Germinal center (tissue), 1 donor: ENCODE measurements at places on chromosomes 2 and 18.
A peak's percentile ranks its signal among the peaks of the same experiment; 100 is the strongest.

- DNase-seq, result no peak
Measured at GRCh38 chr2:236321415-236321814, 57.2 kb upstream of the ASB18 start.

DNA sequence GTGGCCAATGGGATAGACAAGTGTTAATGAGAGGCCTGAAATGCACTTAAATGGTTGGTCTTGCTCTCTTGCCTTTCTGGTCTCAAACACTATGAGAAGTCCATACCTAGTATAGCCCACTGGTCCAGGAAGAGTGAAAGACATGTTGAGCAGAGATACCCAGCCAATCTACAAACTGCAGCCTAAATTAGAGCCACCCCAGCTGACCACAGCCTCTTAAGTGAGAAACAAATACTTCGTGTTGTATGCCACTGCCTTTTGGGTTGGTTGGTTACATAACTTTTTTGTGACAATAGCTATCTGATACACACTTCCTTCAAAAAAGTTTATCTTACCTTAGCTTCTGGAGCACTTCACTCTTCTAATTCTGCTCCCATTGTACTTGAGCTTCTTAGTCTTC lies 8.8 kb upstream of the EXOC6B start:
- DNase-seq, result no peak

DNA sequence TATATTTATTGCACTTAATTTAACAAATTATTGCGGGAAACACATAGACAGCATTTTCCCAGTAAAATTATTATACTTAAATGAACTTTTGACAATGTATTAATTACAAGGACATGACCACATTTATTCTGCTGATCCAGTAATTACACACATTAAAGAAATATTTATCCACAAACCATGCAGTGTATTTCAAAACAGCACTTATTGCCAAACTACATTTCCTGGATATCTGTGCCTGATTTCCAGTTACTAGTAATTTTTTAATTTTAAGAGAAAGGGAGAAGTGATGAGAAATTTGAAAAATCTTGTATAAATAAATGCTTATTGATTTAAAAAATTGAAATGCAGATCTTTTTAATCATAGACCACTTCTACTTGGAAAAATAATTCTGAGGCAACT lies 1458.7 kb upstream of the ACVR2A start:
- DNase-seq, result no peak

DNA sequence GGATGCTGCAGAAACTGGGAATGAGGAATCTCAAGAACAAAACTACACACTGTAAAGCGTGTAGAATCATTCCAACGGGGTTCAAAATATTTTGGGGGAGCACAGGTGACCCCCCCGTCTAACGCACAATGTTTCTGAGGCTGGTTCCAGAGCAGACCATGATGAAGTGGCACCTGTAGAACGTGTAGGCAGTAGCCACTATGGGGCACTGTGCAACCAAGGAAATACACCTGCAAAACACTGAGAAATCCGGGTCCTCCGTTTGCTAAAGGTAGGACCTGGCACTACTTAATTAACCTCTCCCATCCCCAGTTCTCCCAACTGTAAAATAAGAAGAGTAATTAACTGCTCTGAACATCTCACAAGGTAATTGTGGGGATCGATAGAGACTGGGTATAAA lies 22.6 kb downstream of the ST6GAL2 start:
- DNase-seq, result no peak

- no peak for DNase-seq
Measured at GRCh38 chr2:36371070-36371874, 15.7 kb downstream of the CRIM1 start.

- no peak for DNase-seq
Measured at GRCh38 chr18:79801641-79802040, 3.9 kb downstream of the KCNG2 start.

DNA sequence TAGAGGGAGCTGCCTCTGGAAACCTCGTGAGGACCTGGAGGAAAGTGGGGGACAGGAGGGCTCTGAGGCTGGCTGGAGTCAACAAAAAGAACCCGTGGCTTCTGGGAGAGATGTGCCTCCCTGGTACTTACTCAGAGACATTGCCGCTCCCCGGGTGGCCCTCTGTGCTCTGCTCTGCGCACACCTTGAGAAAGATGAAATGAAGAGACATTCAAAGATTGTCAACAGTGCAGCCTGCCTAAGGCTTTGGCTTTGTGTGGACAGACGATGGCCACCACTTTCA lies 14.5 kb downstream of the CYS1 start:
- no peak for DNase-seq

- no peak for DNase-seq
Measured at GRCh38 chr2:192155511-192156118, 39.1 kb downstream of the TMEFF2 start.

DNA sequence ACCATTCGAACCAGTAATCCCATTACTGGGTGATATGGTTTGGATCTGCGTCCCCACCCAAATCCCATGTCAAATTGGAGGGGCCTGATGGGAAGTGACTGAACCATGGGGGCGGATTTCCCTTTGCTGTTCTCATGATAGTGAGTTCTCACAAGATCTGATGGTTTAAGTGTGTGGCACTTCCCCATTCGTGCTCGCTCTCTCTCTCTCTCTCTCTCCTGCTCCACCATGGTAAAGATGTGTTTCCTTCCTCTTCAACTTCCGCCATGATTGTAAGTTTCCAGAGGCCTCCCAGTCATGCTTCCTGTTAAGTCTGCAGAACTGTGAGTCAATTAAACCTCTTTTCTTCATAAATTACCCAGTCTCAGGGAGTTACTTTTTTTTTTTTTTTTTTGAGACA lies 62.6 kb downstream of the NBAS start:
- no peak for DNase-seq

DNA sequence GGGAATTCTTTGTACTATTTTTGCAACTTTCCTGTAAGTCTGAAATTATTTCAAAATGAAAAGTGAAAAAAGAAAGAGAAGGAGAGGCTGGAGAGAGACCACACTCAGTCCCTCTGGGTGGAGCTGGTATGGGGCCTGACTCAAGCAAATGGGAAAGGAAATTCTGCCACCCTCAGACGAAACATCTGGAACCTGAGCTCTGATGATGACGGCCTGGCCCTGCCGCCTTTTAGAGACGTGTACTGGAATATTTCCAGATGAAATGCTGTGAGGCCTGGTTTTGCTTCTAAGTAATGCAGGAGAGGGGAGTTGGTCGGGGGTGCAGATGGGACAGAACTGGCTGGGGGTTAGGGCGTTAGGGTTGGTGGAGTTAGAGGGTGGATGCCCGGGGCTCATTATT lies 57.4 kb upstream of the GLI2 start:
- no peak for DNase-seq

DNA sequence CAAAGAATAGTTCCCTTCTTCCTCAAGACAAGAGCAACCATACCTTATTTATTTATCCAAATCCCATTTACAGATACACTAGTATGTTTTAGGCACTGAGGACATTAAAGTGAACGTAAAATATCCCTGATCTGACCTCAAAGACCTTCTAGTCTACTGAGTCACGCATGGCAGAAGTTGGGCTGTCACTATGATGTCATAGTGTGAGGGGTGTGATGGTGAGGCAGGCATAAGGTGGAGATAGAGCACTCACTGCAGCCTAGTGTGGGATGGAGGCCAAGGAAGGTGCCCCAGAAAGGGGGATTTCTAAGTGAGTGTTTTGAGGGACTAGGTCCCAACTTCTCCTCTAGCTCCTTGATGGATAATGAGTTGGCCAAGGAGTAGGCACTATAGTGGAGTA lies 249.5 kb upstream of the SKOR2 start:
- no peak for DNase-seq

- peak; percentile 5 for DNase-seq
Measured at GRCh38 chr2:55985406-55985805, 61.8 kb upstream of the EFEMP1 start.

GRCh38 chr2:237727363-237727762 lies 71.2 kb upstream of the RBM44 start:
- DNase-seq, result no peak

DNA sequence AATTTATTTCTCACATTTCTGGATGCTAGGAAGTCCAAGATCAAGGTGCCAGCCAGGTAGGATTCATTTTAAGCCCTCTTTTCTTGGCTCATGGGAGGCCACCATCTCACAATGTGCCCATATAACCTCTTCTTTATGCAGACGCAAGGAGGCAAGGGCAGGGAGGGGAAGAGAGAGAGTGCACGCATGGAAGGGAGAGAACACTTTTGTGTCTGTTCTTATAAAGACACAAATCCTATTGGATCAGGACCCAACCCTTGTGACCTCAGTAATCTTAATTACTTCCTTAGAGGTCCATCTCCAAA lies 32.5 kb downstream of the CMPK2 start:
- DNase-seq, result no peak
